Endothelial cell of umbilical vein (primary cell): ENCODE measurements at places on chromosomes 12 and 14. TPM values are rescaled to one million over a fixed set of nuclear protein-coding genes. Genes with fewer than 3 reads are reported as not detected.

DEPDC4 gene
- 0.44 and 0.66 TPM in 2 replicates for total RNA-seq

PALS1 gene
- 22.0 TPM in 2 replicates for total RNA-seq

WNK1 gene
- 104 and 108 TPM in 2 replicates for total RNA-seq

BDKRB2 gene
- total RNA-seq, result 0.39 and 0.77 TPM in 2 replicates

ALX1 gene
- total RNA-seq, result 2.2 and 3.4 TPM in 2 replicates

NFKBIA gene
- 52.5 and 55.7 TPM in 2 replicates for total RNA-seq

NYNRIN gene
- total RNA-seq, result 42.8 and 45.1 TPM in 2 replicates

TAS2R50 gene
- 1.5 and 1.6 TPM in 2 replicates for total RNA-seq

FUT8 gene
- 27.7 and 38.8 TPM in 2 replicates for total RNA-seq

STYK1 gene
- total RNA-seq, result 14.6 and 15.2 TPM in 2 replicates

PITPNM2 gene
- total RNA-seq, result 15.9 and 21.4 TPM in 2 replicates

BCAT1 gene
- total RNA-seq, result 267 and 296 TPM in 2 replicates

CHPT1 gene
- 19.3 and 25.3 TPM in 2 replicates for total RNA-seq

OAS1 gene
- total RNA-seq, result 2.9 and 6.4 TPM in 2 replicates

IRF2BPL gene
- total RNA-seq, result 23.1 and 23.3 TPM in 2 replicates

INHBC gene
- total RNA-seq, result not detected in 2 replicates

PFKM gene
- 74.4 and 76.7 TPM in 2 replicates for total RNA-seq

KRT74 gene
- total RNA-seq, result not detected in 2 replicates

RPS6KL1 gene
- total RNA-seq, result 23.8 and 25.6 TPM in 2 replicates

KTN1 gene
- 135 and 148 TPM in 2 replicates for total RNA-seq

PROX2 gene
- total RNA-seq, result not detected in 2 replicates

TMEM132C gene
- not detected in 2 replicates for total RNA-seq

REM2 gene
- total RNA-seq, result 0.33 TPM in 1 of 2 replicates, not detected in the other
